BE2C (cell line): ENCODE measurements at places on chromosomes 3 and 15.
A peak's percentile ranks its signal among the peaks of the same experiment; 100 is the strongest.

DNA sequence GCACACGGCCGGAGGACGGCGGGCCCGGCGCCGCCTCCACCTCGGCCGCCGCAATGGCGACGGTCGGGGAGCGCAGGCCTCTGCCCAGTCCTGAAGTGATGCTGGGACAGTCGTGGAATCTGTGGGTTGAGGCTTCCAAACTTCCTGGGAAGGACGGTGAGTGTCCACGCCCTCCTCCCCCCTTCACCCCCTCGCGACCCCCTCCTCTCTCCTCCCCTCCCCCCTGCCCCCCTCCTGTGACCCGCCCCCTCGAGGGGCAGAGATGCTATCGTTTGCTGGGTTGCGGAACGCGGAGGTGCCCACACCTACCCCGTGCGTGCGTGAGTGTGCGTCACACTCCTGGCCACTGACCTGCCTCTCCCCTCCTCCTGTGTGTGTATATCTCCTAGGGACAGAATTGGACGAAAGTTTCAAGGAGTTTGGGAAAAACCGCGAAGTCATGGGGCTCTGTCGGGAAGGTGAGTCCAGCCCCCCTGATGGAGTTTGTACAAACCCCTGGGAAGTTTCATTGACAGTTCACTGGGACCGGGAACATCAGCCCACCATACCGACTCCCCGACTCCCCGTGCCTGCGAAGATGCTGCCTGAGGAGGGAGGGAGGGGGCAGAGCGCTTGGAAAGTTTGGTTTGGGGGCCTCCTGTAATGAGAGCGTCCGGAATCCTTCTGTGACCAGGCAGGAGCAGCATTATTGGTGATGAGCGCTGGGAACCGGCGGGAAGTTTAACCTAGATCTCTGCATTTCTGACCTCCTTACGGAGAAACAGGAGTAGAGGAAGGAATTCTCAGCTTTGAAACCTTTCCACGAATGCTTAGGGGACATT is 795 bp upstream of the SCAANT1 start:
- DNase-seq, result peak; percentile 31

DNA sequence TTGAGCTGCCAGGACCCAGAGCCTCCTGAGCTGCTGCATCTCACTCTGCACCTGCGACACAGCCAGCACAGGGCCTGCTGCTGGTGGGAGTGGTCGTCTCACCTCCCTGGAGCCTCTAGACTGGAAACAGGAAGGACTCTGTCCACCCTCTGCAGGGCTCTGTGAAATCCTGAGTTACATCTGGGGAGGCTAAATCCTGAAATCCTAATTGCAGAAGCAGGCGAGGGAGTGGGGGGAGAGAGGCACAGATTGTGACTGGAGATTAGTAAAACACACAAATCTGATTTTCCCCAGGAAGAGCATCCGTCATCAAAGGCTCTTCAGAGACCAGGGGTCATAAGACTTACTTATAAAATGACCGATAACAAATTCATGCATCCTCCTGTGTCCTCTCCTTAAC is 31.6 kb upstream of the GABRG3 start:
- DNase-seq, result no peak

GRCh38 chr3:139329364-139329850 is 14.4 kb upstream of the MRPS22 start:
- DNase-seq, result peak; percentile 92

- DNase-seq, result no peak
Measured at GRCh38 chr3:149792452-149793270, at the start of gene ANKUB1. TSS of gene ANKUB1 (minus strand) at chr3:149792554. CDS start at chr3:149792366, 188 bp downstream.

DNA sequence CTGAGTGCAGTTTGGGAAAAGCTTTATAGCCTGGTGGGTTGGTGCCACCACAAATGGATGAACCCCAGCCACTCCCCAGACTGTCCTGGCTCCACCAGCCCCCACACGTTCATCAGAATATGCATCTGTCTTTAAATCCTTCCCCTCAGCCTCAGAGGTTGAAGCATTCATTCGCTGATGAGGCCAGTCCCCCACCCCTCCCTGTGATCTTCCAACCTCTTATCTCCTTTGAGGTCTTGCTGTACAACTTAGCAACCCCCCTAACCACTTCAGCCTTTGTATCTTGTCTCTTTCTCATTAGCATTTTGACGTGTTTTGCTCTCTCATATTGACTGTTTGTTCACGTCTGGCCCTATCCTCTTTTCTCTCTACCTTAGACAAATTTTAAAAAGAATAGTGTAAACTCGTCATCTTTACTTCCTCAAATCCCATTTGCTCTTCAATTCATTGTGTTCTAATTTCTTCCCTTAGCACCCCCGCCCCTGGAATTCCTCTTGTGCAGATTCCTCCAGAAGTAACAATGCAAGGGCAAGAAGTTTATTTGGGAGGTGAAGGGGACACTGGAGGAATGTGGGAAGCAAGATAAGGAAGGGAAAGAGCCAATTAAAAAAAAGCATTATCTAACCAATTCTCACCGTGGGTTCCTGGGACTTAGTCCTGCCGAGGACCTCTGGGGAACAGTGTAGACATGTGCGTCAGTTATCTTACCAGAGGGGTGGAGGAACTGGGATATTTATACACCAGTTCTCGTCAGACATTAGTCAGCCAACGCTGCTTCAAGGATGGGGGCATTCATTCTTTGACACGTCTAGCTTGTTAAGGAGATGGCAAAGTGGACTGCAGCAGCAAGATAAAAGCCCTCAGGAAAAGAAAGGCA is 38.6 kb downstream of the MOBP start:
- no peak for DNase-seq

GRCh38 chr3:98650971-98651779 is 57.8 kb upstream of the CPOX start:
- no peak for DNase-seq

- DNase-seq, result no peak
Measured at GRCh38 chr3:30011237-30011803, 595.1 kb upstream of the TGFBR2 start.

- DNase-seq, result no peak
Measured at GRCh38 chr3:46874430-46874829, 3.1 kb upstream of the PTH1R start.

DNA sequence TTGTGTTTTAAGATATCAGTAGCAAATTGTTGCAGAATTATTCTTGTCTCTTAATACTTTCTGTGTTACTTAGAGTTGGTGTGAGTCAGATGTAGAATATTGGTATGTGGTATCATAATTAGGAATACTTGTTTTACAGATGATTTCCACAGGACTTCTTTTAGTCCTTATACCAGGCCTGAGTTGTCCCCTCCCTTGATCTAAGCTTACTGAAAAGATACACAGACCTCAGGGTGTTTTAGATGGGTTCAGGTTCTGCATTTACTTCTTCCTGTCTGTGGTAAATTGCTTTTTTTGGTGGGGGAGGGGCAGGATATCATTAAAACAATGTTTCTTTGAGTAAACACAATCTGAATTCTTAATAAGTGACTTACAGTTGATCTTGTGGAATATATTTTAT is 14.2 kb downstream of the DZIP3 start:
- no peak for DNase-seq

DNA sequence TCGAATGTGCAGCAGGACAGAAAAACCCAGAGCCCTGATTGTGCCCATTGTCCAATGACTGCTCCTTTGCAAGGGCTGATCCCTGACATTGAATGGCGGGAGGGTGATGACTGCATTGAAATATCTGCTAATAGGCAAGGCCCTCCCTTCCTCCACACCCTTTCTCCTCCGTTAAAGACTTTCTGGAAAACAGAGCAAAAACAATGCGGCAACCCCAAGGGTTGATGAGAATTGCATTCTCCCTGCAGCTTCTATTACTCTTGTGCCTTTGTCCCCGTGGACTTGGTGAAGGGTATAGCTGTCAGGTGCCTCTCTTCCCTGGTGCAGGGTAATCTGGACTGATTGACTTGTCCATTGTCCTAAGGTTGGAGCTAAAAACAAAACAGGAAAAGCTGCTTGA is 71.8 kb downstream of the THSD4 start:
- no peak for DNase-seq

DNA sequence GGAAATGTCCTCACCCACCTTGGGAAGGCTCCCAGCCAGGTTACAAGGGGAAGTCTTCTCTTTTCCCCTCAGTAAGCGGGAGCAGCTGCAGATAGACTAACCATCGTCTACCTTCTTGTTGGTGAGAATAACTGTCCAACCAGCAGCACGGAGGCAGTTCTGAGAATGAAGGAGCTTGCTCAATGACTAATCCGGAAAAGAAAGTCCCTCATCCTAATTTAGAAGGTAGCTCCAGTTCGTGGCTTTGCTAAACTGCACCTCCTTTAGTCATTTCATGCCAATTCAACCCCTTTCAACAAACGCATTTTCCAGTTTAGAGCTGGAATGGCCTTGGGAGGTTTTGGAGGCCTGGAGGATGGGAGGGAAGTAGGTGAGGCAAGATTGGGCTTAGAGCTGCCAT is 527.4 kb upstream of the PROK2 start:
- no peak for DNase-seq

DNA sequence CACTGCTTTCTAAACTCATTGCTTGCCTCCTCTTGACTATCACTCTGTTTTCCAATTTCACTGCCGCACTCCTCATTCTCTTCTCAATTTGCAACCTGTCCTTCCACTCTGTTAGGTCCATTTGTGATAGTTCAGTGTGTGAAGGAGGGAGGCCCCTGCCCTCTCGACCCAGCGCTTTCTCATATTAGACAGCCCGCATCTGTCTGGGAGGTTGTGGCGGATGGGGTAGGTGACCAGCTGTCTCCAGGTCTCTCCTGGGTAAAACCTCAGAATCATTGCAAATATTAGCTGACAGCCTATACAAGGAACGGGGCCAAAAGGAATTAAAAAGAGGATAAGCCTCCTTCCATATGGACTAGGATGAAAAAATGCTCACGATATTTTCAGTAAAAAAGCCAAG is 358.3 kb downstream of the SHQ1 start:
- DNase-seq, result no peak

- DNase-seq, result no peak
Measured at GRCh38 chr15:59260090-59260489, 53.4 kb downstream of the LDHAL6B start.

DNA sequence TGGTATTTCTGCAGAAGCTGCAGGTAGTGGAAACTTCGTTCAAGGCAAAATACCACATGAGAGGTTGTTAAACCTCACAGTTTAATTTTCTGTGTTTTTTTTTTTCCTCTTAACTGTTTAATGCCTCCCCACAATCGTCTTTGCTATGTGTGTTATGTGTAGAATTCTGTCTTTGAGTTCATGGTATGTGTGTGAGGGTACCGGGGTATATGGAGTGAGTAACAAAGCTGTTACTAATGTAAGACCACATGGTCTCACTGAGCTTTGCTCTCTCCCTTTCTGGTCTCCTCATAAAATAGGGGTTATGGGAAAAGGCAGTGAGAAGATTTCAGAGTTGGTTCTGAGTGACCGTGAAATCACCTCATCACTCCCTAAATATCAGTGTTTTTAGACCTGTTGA is 143.6 kb downstream of the USP13 start:
- DNase-seq, result no peak

DNA sequence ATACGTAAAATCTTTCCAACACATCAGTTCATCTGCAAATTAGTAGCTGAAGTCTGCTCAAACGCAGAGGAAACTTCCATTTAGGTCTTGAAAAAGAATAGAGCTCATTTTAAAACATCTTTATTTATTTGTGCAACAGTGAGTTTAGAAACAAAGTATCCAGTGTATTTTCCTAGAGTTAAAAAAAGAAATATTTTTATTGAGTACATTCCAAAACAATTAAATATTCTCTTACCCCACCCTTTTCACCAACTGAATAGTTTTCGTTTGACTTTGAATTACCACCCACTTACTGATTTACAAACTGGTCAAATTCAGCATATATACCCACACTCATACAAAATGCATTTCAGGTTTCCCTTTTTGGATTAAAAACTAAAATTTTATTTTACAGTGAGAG is 104.7 kb downstream of the ZBTB20 start:
- DNase-seq, result no peak

DNA sequence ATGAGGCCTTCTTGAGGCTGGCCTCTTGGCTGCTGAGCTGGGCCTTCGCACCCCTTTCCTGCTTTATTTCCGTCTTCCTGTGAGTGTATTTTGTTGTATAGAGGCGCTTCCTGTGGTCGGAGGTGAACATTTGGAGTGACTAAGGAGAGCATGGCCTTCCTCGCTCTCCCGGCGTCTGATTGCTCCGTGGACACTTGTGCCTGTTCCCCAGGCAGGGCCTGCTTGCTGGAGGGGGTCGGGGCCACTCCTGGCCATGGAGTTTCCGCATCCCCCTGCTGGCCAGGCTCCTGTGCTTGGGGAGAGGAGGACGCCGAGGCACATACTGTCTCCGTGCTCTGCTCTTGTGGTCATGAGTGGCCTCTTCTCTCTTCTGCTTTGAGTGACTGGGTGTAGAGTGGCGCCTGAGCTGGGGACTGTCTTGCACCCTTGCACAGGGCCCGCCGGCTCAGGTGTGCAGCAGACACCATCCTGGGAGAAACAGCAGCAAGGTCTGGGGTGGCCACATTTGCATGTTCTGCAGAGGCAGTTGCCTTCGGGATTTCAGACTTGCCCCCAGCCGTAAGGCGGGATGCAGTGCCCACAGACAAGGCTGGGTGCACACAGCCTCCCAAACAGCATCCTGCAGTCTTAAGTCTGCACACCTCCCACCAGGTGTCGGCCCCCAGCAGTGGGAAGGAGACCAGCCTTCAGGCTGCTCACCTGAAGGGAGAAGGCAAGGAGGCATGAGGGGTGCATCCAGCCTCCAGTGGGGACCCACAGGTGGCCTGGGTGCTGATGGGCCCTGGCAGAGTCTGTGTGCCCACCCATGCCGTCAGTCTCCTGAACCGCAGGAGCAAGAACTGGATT is 16.4 kb downstream of the KLF13 start:
- DNase-seq, result no peak

DNA sequence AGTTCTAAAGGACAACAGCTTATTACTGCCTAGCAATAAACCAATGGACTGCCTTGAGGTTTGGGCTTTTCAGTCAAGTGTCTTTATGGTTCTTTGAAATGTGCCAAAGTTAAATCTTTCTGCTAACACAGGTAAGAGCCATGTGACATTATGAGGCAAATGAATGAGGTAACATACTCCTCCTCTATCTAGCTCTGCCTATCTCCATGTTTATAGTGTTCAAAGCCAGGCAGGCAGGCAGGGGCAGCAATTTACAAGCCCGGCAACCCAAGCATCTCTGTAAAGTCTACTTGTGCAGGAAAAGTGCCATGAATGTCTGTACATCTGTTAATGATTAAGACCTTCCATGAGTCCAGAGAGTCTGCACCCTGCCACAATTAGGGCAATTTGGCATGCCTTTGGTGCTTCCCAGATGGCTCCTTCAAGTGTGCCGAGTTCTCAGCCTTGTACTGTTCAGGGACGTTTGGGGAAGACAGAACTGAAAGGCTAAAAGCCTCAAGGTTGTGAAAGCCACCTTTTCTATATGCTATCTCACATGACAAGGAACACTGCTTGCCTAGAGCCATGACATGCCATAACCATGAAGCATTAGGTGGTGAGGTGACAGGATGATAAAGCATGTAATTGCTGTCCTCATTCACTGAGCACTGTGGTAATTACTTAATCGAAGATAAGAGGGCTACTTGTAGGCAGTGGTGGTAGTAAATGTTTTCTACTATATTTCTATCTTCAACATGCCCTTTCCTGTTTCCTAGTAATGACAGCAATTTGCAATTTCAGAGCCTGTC is 41.4 kb upstream of the EIF1B start:
- peak; percentile 8 for DNase-seq

GRCh38 chr3:140384028-140384771 is 293.7 kb upstream of the TRIM42 start:
- DNase-seq, result no peak
